ENCODE measurements at places on chromosomes 1 and 21.
A peak's percentile ranks its signal among the peaks of the same experiment; 100 is the strongest.

DNA sequence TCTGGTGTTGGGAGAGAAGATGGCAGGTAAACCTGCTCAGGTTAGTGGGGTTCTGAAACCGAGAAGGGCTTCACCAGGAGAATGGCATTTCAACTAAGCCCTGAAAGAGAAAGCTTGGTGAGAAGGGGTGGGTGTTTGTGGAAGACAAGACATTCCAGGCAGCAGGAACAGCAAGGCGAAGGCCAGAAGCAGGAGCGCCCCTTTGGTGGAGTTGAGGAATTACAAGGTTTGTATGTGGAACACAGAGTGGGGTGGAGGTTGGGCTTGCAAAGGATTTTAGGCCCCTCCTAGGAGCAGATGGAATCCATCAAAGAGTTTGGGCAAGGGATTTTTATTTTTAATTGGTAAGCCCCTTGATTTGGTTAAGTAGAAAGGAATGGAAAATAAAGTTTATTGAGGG lies 24.8 kb upstream of the ELOA start:
- DNase-seq: peak; percentile 71

DNA sequence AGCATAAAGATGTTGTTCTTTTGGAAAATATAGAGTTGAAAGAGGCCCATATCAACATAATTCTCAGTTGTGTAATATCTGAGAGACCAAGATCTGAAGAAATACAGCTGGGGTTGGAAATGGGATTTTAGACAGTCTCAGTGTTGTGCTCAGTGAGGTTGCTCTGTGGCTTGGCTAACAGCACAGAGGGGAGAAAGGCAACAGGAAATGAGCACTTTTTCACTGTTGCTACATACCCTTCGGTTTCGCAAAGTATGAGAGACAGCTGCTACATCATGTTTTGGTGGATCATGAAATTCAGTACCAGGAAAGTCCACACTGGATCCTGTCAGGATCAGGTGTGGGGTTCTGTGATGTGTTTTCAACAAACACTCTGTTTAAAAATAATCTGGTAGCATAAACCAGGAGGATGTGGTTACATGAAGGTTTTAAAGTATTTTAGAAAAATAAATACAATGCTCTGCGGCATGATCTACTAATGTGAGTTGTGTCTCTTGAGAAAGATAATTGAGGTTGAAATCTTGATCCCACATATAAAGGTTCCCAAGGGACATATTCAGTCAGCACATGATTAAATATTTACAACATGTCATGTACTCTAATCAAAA lies 7.0 kb upstream of the GPR88 start:
- DNase-seq: no peak

DNA sequence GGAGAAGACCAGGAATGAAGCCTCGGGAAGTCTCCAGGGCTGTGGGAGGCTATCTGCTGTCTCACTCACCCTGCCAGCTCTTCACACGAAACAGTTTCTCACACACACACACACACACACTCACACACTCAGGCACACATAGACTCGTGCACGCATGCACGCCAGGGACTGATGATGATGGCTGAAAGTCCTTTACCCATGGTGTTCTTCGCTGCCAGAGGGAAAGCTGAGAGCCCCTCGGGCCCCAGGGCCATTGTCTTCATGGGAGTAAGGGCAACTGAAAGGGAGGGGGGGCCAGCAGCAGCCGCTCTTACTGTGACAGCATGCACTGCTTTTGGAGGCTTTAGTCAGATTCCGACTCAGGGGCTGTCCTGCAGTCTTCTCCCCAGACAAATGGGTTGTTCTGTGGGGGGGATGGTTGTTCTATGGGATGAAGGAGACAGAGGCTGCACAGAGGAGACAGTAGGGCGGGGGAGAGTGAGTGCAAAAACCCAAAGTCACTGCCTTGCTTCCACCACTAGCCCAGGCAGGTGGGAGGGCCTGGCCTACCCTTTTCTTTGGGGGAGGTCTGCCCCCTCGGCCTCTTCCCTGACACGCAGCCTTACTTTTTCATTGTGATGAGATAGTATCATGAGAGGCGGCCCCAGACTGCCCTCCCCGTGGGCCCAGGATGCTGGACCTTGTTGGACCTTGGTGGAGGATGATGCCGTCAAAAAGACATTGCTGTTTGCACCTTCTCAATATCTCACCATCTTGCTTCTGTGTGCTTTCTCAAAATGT lies 29.0 kb downstream of the STUM start:
- no peak for DNase-seq

DNA sequence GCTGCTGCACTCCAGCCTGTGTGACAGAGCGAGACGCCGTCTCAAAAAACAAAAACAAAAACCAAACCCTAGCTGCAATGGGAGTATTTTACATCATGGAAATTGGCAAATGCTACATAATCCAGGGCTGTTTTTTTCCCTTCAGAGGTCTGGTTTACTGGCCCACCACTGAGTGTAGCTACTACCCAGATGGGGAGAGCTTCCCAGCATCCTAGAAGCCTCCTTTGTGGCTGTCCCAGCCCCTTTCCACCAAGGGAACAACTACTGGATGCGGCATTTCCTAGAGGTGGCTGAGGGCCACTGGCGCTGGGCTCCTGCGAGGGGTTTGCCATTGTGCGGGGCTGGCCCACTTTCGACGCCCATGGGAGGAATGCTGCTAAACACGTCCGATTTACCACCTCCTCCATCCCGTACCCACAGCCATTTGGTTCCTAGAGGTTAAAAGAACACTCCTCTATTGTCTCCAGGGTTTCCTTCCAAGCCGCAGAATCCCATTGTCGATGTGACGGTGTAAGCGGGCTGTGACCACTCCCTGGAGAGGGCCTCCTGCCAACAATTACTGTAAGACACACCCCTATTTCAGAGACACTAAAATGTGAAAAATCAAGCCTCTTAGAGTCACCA lies 55.4 kb downstream of the RUNX3 start:
- no peak for DNase-seq

- DNase-seq: no peak
Measured at GRCh38 chr1:221743416-221744208, 1.7 kb upstream of the DUSP10 start.

- no peak for DNase-seq
Measured at GRCh38 chr21:39178421-39178820, 4.8 kb downstream of the PSMG1 start.

- no peak for DNase-seq
Measured at GRCh38 chr1:103958699-103959098, 209.0 kb downstream of the AMY1C start.

DNA sequence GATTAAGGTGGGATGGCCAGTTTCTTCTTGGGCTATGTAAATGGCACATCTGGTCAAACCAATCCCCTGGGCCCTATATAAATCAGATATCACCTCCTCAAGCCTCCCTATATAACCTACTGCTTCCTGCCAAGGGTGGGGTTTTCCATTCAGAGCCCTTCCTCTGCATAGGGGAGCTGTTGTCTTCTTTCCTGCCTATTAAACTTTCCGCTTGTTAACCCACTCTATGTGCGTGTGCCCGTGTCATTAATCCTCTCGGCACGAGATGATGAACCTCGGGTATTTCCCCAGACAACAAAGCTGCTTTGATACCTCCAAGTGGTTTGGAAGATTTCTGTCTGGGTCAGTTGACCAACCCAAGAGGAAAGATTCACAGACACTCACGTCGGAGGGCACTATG lies 19.3 kb upstream of the SERTAD4 start:
- no peak for DNase-seq

GRCh38 chr1:15510611-15511405 lies 13.2 kb downstream of the CASP9 start:
- no peak for DNase-seq

DNA sequence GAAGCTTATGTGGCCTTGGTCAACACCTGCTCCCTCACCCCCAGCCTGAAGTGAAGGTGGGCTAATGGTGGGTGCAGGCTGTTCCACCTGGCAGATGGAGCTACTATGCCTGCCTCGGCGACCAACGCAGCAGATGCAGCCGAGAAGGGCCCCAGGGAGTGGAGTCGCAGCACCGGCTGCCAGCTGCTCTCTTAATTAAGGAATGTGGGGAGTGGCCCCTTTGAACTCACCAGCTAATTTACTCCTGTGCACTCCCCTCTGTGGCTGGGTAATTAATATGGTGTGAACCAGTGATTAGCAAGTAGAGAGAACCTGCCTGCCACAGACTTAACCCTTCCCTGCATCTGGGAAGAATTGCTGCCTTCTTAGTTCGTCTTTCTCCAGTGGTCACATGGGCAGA lies 3.3 kb upstream of the SLAMF8 start:
- DNase-seq: no peak

- DNase-seq: peak; percentile 72
Measured at GRCh38 chr1:247448107-247448791, 9.7 kb downstream of the OR2B11 start.

GRCh38 chr1:196651637-196652215 lies at the start of gene CFH:
TSS of gene CFH (plus strand) at chr1:196652043. CDS start at chr1:196652118, 75 bp downstream.
- DNase-seq: no peak

DNA sequence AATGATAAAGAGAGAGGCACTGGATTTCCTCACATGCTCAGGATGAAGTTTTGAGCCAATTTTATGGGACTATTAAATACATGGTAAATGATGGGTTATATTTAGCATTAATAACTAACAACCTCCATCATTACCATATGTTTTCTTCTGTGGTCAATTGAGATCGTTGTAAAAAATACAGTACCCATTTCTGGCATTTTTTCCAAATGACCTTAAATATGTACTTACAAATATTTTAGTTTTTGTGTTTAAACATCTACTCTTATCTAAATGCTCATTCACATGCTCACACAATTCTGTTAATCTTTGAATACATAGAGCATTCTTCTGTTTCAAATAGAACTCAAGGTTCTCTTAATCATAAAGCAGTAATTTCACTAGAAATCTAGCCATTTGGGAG lies 330.0 kb upstream of the BRINP3 start:
- no peak for DNase-seq

DNA sequence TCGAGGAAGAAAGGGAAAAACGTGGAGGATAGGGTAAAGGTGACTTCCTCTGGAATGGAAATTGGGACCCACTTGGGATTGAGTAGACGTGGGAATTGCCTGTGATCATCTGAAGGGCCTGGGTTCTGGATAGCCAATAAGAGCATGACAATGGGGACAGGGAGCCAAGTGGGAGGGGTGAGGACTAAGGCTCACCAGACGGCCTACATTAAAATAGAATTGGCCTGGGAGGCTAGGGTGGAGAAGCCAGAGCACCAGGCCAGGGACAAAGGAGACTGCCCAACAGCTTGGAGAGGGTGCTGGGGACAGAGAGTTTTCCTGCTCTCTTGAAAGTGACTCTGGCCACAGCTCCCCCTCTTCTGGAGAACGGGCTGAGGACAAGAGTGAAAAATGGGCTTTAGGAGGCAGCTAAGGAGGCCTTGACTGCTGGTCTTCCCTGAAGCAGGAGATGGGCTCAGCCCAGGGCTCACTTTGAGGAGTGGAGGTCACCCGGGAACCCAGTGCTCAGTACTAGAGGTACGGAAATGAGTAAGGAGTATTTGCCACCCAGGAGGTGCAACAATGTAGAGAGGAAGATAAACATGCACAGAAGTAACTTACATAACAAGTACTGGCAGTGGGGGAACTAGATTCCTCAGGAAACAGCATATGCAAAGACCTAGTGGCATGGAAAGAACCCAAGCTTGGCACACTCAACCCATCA lies 18.8 kb downstream of the INKA2 start:
- DNase-seq: no peak

DNA sequence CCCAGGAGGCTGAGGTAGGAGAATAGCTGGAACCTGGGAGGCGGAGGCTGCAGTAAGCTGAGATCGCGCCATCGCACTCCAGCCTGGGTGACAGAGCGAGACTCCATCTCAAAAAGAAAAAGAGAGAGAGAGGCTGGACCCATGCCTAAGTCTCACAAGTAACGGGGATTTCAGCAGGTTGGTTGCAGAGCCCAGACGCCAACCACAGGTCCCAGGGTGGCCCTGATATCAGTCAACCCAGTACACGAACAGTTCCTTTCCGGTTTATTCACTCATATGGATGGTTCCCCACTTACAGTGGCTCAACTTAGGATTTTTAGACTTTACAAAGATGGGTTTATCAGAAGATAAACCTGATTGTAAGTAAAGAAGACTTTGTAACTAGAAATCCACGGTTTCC lies 40.9 kb downstream of the CLSTN1 start:
- no peak for DNase-seq

GRCh38 chr1:166182281-166182680 lies 15.5 kb upstream of the FAM78B start:
- DNase-seq: no peak

DNA sequence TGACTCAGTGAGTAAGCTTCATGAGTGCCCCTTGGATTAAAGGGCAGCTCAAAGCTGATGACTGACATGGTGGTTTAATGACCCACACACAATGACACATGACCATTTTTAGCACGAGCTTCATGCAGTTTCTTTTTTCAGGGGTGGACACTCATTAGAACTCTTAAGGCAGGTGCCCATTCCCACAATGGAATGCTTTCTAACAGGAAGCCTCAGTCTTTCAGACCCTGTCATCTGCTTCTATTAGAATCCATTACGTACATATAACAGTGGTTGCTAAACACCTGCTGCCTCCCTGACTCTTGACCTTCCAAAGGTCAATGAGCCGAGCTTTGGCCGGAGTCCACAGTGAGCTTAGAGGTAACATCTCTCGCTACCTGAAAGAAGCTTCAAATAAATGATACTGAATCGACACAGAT lies 27.4 kb downstream of the AKNAD1 start:
- DNase-seq: no peak

DNA sequence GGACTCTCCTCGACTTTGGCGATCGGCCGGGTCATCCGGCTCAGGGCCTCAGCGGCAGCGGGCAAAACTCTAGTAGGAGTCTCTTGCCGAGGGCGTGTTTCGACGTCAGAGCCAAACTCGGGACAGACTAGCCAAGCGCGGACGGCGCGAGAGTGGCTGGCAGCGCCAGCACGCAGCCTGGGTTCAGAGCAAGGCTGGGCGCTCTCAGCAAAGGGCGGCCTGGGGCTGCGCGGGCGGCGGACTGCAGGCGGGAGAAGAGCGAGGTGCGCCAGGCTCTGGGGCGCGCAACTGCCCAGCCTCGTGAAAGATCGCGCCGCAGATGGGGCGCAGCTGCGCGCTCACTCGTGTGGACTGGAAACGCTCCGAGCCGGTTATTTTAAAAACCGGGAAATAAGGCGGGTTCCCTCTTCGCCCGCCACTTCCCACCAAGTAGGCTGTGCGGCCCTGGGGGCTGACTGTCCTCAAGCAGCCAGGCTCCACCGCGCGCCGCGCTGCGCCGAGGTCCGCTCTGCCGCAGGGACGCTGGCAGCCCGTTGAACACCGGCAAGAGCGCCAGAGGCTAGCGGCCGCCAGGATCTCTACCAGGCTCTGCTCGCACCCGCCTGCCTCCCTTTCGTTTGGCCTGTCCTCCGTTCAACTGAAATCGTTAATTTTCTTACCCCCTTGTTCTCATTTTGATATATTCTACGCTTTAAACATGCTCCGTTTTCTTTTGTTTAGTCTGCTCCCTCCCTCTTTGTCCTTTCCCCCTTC lies 2.4 kb downstream of the ALX3 start:
- no peak for DNase-seq

DNA sequence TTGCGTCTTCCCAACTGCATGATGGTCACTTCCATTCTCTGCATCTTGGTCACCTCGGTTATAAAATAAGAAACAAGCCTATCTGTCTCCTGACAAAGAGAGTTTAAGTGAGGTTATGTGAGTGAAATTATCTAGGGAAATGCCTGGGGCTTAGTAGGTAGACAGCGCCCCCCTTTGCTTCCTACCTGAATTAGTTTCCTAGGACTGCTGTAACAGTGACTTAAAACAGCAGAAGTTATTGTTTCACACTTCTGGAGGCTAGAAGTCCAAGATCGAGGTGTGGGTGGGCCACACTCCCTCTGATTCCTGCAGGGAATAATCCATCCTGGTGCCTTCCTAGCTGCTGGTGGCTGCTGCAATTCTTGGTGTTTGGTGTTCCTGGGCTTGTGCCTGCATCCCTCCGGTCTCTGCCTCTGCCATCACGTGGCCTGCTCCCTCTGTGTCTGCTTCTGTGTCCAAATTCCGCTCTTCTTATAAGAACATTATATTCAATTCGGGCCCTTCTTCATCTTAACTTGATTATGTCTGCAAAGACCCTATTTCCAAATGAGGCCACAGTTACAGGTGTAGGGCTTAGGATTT lies 92.6 kb downstream of the IGSF21 start:
- no peak for DNase-seq

Measured in A549 (cell line).